ENCODE measurements at places on chromosomes 1 and 21.
A peak's percentile ranks its signal among the peaks of the same experiment; 100 is the strongest.

GRCh38 chr21:33753886-33754285, 111.6 kb downstream of the ITSN1 start:
- no peak for DNase-seq

GRCh38 chr1:41728403-41729202, 190.1 kb downstream of the HIVEP3 start:
- DNase-seq = no peak

DNA sequence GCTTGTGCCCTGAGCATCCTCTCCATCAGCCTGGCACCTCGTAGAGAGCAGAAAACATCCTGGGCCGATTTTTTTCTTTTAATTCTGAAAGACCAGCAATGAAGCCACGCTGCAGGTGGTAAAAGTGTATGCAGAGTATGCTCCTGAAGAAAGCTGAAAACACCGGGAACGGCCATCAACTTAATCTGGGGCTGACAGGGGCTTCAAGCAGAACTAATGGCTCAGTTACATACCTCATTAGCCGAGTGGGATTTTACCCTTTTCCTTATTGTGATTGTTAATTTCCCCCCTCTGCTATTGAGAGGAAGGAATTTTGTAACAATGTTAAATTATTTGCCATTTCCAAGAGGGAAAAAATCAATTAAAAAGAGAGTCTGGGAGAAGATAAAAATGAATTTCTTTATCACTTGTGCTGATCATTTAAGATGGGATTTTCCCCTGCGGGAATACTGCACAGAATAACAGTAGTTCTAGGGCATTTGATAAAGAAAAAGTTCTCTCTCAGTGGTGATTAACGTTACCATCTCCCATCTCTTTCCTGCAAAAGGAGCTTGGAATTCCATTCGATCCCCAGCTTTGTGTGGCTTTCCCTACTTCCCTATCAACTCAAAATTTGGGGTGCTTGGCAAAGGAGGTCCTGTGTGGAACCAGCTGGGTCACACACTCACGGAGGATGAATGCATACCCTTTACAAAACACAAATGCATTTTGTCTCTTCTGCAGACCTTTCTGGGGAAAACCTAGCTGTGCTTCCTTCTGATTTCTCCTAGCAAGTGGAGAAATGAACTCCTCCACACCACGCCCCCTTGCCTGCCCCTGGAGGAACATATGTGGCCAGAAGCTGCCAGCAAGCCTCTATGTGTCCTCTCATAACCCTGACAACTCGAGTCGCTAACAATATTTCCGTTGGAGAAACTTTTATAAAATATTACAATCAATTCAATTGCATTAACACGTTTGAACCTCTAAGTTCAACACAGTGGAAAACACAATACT, 70.9 kb downstream of the RRAGC start:
- DNase-seq = no peak

DNA sequence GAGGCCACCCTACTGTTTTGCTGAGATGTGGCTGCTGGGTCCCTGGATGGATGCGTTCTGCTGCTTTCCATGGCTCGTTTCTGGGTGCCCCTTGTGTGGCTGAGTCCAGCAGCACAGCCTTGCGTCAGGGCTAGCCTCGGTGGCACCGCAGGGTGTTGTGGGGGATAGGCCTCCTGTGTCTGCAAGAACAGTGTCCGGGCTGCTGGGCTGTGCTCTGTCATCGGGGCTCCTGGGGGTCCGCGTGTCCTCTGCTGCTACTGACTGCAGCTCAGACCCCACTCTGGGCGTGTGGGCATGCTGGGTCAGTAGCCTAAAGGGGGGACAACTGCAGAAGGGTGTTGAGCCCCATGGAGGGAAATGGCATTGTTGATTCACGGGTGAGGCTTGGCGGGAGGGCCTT, 4.9 kb downstream of the RRP1 start:
- no peak for DNase-seq

GRCh38 chr1:66140072-66140471, 347.4 kb downstream of the PDE4B start:
- DNase-seq = no peak

DNA sequence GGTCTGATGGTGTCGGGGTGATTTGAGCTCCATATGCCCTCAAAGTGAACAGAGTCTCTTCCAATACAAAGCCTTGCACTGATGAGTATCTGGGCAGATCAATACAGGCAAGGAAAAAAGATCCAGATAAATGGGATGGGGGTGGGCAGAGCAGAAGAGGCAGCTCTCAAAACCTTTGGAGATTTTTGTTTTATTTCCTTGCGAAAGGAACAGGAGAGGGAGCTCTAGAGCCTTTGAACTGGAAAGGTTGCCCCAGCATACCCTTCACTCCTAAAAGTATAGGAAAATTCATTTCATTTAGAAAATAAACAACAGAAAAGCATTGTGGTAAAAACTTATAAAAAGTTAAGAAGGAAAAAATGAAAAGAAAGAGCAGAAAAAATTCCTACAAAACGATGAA, 31.4 kb upstream of the OLIG2 start:
- DNase-seq = no peak

GRCh38 chr1:108200687-108201051, 526 bp upstream of the SLC25A24 start:
- DNase-seq = peak; percentile 51

GRCh38 chr1:15249081-15249480, 2.1 kb downstream of the FHAD1 start:
- peak; percentile 18 for DNase-seq

DNA sequence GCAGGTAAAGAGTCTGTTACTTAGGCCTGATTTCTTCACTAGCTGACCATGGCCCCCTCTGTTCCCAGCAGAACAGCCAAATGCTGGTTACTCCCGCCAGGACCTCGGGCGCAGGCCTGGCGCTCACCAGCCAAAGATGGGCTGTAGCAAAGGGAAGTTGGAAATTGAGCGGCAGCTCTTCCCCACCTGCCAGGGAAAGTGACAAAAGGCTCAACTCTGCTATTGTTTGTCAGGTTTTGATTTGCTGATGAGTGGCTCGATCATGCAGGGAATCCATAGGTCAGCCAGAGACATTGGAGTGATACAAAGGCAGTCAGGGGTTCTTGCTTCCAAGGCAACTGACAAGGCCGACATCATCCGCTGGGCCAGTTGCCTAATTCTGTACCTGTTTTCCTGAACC, 120.1 kb downstream of the ASTN1 start:
- no peak for DNase-seq

DNA sequence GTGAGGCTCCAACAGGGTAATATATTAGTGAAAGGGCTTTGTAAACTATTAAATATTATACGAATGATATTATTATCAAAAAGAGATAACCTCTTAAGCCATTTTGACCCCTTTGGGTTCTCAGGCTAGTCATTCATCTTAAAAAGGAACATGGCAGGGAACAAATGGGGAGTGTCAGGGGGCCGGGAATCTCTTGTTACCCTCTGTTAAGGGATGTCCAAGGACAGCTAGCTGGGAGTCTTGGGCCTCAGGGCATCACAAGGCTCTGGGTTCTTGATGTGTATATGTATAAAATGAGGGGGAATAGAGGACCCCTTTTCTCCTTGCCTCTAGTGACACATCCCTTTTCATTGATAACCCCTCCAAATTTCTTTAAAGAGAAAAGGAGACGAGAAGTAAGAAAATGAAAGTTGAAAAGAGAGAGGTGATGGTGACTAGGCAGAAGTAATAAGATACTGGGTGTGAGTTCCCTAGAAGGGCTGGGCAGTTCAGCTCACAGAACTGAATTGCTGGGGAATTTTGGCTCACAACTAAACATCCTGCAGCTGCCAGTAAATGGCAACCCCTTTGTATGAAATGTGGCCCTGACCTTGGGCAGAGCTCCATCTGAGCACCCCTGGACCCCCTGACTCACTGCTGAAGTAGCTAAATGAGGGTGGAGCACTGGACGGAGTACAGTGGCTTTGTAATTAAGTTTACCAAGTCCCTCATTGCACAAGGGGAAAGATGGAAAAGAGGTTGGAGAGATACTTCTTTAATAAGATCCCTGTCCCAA, 20.0 kb upstream of the ZNF326 start:
- no peak for DNase-seq

DNA sequence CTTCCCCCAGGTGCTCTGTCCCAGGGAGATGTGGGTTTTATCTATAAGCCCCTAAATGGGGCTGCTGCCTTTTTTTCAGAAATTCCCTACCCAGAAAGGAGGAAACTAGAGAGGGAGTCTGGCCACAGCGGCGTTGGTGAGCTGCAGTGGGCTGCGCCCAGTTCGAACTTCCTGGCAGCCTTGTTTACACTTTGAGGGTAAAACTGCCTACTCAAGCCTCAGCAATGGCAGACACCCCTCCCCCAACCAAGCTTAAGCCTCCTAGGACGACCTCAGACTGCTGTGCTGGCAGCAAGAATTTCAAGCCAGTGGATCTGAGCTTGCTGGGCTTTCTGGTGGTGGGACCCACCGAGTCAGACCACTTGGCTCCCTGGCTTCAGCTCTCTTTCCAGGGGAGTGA, 46.2 kb upstream of the PAPPA2 start:
- no peak for DNase-seq

DNA sequence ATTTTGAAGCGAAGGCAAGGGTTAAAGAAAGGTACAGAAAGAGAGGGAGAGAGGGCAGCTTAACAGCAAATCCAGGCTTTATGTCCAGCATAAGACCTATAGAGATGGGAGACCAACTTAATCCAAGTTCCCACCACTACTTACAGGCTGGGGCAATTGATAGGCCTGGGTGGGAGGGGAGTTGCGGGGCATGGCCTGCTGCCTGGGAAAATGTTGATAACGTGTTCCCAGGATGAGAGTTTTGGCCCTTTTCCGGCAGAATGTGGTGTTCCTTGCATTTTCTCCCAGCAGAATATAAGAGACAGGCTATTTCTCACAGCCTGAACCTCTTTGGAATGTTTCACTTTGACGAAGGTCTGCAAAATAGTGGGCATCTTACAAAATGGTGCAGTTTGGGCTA, 34.9 kb upstream of the PLA2G5 start:
- no peak for DNase-seq

GRCh38 chr1:228748431-228748830, 13.2 kb downstream of the RHOU start:
- DNase-seq = no peak

GRCh38 chr1:201264072-201264471, 19.2 kb upstream of the PKP1 start:
- DNase-seq = no peak

GRCh38 chr1:19949016-19949415, 25.6 kb upstream of the PLA2G2E start:
- DNase-seq = no peak

DNA sequence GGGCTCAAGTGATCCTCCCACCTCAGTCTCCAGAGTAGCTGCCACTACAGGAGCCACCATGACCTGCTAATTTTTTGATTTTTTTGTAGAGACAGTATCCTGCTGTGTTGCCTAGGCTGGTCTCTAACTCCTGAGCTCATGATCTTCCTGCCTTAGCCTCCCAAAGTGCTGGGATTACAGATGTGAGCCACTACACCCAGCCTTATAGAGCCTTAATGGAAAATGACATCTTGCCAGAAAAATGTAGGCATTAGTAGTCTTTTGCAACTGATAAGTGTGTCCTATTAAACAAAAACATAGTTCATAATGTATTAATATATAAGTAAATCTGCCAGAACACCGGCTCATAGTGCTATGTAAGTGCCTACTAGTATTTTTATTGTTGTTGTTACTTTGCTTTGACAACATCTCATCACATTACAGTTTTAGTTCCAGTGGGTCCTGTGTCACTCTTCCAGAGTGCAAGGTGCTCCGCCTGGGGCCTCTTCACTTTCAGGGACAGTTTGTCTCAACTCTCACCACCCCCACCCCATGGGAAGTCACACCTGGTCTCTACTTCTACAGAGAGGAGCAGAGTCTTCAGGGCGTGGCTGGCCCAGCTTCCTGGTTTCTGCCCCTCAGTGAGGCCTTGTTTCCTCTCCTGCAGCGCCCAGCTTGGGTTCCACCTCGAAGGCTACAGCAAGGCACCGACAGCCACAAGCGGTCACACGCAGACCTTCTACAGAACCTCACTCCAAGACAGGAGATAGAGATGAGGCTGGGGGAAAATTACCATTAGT, 30.1 kb downstream of the RHOU start:
- no peak for DNase-seq

- DNase-seq = no peak
Measured at GRCh38 chr1:23383577-23384311, 14.1 kb upstream of the ZNF436 start.

- DNase-seq = no peak
Measured at GRCh38 chr1:219703368-219703639, 90.4 kb upstream of the ZC3H11B start.

DNA sequence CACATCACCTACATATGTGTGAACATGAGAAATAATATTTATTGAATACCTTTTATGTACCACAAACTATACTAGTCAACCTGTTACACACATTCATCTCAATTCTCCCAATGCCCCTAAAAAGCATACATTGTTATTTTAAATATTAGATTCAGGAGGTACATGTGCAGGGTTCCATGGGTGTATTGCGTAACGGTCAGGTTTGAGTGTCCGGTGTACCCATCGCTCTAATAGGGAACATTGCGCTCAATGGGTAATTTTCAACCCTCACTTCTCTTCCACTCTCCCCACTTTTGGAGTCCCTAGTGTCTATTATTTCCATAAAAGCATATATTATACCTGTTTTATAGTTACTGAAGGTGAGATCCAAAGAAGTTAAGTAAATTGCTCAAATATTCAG, 82.0 kb downstream of the IFI44 start:
- no peak for DNase-seq

DNA sequence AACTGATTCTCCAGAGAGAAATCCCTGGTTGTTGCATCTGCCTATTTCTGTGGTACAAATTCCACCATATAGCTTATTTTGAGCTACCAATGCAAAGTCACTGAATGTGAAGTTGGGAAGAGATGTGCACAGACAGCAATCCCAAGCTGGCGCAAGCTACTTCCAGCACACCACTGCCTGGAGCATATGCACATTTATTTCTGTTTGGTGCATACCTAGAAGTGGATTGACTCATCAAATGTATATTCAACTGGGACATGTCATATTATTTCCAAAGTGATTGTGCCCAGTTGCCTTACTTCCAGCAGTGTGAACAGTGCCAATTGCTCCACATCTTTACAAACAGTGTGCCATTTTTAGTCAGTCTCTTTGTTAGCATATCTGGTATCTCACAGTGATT, 58.2 kb upstream of the PLD5 start:
- no peak for DNase-seq

- DNase-seq = no peak
Measured at GRCh38 chr1:19250629-19251304, 557 bp downstream of the EMC1 start.

DNA sequence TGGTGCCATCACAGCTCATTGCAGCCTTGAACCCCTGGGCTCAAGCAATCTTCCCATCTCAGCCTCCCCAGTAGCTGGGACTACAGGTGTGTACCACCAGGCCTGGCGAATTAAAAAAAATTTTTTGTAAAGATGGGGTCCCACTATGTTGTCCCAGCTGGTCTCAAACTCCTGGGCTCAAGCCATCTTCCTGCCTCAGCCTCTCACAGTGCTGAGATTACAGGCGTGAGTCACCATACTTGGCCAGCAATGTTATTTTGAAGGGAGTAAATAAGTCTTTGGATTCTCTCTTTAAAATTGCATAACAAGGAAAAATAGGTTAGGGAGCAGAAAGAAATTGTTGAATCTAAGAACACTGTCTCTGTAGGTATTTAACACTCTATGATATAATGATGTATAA, 111.3 kb downstream of the RPS6KC1 start:
- DNase-seq = no peak

GRCh38 chr1:28792644-28793121, 19.3 kb upstream of the OPRD1 start:
- no peak for DNase-seq

GRCh38 chr21:32547018-32547417, 38.3 kb downstream of the TCP10L start:
- no peak for DNase-seq

Data from naive thymus-derived CD8-positive, alpha-beta T cell (primary cell).